ENCODE measurements at places on chromosomes 5 and 9.

DNA sequence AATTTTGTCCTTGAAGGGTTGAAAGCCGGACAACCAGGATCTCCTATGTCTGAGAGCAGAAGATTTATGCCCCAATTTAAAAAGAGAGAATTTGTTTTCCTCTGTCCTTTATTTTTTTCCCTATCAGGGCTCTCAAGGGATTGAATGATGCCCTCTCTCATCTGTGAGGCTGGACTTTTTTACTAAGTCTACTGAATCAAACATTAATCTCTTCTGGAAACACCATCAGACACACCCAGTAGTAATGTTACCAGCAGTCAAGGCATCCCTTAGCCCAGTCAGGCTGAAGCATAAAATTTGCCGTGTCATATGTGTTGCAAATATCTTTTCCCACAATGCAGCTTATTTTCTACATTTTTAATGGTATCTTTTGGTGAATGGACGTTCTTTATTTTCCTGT lies 1497.9 kb downstream of the MAT2B start:
- DNase-seq = no peak

DNA sequence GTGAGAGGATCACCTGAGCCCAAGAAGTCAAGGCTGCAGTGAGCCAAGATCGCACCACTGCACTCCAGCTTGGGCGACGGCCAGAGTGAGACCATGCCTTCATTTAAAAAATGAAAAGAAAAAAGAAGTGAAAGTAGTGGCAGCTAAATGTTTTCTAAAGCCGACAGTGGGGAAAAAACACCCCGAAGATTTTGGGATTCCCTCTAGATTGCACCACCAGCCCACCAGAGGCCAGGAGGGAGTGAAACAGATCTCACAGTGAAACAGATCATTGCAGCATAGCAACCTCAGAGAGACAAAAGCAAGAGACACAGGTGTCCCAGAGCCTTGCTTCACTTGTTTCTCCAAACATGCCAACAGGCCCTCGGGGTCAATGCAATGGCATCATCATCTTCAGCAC lies 156.8 kb downstream of the PAX5 start:
- no peak for DNase-seq

DNA sequence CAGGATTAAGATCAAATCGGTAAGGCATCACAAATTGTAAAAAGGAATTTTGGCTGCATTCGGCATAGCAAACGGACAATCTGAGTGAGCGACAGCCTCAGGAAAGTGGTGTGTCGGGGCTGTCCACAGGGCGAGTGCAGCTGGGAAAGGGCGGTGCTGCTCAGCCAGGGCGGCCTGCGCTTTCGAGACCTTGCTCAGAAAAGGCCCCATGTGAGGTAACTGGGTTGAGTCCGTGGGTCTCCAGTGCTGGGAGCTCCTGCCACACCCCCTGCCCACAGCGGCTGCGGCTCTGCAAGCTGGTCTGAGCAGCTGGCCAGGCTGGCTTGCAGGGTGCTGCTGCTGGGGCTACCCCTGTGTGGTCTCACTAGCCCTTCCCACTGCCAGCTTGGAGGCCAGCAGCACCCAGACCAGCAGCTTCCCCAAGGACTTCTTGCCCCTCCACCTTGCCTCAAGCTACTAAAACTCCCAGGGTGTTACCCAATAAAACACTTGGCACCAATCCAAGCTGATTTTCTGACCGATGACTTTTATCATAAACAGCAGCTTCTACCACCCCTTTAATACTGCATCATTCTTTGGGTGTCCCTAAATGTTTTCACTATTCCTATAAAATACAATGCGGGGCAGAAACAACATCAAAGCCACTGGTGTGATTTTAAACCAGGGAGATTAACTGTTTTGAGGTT lies 6.2 kb downstream of the SURF2 start:
- no peak for DNase-seq

GRCh38 chr5:91277093-91277626 lies 106.0 kb downstream of the ARRDC3 start:
- DNase-seq = no peak

GRCh38 chr5:141636413-141637122 lies at the start of the genes HDAC3 and RELL2:
HDAC3 (minus strand) TSS chr5:141636849; CDS start chr5:141636790, 59 bp downstream.
RELL2 (plus strand) TSS chr5:141636997; CDS start chr5:141638226, 1,229 bp downstream.
- peak; percentile 88 for DNase-seq

DNA sequence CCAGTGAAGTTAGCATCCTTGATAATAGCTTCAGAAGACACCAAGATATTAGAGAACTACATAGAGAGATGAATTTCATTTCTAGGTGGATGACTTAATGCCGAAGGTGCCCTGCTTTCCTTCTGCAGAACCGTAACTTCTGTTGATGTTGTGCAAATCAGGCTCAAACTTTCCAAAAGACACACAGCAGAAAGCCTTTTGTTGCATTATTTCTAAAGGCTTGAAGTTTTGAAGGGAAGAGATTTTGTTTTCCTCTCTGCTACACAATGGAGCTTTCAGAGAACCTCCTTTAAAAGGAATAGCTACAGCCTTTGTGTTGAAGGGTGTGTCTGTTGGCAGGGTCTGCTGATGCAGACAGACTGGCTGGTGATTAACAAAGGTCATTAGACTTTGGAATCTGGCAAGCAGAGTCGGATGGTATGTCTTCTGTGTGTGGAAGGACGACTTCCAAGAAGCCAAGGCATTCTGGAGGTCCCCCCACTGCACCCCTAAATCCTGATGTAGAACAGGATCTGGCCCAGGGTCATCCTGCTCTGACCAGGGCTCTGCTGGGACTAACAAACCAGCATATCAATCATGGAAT lies 57.8 kb downstream of the ZNF462 start:
- no peak for DNase-seq

DNA sequence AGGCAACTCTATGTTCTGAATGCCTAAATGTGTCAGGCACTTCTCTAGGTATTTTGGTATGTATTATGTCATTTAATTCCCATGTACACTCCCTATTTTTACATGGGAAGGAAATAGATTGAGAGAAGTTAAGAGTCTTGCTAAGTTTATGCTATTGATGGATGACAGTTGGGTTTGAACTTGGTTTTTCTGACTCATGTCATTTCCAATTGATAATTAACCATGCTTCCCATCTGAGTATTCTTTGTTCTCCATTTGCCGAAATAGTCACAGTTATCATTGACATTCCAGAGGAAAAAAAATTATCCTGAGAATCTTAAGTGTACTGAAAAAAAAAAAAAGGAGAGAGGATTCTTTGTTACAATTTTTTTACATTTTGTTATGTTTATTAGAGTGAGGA lies 23.1 kb upstream of the DMRTA1 start:
- no peak for DNase-seq

DNA sequence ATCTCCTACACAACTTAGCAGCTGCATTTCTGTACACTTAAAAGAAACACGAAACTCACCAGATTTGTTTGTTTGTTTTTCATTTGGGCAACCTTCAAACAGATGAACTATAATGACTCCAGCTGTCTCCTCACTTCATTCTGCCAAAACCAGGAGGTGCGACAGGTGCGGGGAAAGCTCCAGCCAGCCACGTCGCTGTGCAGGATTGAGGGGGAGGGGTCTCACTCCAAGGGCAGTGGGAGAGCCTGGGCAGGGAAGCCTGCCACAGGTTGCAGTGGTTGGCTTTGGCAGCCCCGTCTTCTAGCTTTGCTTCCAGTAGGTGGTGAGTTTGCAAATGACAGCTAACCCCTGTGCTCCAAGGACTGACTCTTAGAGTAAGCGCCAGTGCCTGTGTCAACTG lies 215.8 kb downstream of the CEMIP2 start:
- DNase-seq = no peak

DNA sequence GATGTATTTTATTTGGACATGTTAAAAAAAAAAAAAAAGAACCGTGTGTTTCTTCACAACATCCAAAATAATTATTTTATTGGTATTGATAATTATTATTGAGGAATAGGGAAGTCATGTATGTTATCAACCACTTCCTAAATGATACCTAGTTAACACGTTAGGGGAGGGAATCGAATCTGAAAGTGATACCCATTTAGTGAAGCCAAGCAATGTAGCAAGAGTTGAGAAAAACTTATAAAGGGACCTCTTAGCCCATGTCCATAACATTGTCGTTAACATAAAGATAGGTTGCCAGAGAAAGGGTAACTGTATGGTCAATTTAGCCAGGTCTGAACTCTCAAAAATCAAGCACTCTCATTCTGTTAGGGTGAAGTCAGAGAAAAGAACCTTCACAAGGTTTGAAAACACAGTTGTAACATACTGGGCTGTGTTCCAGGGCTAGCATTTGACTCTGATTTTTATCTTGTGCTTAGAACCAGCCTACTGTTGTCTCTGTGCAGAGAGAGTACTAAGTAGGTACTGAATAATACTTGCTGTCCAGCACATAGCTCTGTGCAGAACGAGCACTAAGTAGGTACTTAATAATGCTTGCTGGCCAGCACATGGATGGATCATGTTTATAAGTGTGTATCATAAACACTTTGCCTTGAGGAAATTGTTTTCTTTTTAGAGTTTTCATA lies 60.4 kb downstream of the GHR start:
- DNase-seq = no peak

DNA sequence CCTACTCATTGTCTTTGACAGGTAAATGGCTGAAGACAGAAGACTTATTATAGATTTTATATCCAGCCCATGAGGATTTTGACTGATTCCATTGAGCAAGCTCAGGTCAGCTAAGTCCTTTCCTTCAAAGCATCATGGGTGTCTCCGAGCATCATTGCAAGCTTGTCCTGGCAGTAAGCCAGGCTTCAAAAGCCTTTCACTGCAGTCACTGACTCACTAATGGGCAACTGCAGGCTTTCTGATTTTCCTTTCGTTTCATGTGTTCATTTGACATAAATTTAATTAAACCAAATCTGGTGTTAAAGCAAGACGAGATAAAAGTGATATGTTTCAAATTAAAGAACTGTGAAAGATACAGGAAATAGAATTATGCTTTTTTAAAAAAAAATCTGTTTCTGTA lies 426.2 kb downstream of the ANXA1 start:
- DNase-seq = no peak

DNA sequence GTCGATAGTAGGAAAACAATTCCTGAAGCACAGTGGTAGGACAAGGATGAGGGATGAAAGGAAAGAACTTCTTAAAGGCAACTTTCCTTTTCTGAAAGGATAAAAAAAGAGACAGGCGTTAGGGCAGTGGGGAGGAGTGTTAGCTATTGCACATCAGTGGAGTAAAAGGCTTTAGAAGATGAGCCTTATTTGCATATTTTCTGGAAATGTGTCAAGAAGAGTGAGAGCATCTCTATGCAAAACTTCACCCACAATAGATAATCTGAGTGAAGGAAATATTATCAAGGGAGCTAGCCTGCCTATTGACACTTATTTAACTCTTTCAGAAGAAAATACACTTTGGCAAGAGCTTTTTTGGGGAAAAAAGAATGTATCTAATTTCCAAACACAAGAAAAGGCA lies 151.6 kb downstream of the MACIR start:
- no peak for DNase-seq

- no peak for DNase-seq
These were observed 249.8 kb upstream of the ZNF608 start for GRCh38 chr5:124996023-124996763.

- no peak for DNase-seq
These were observed 314.2 kb downstream of the CDK5RAP2 start for GRCh38 chr9:120265791-120266190.

GRCh38 chr9:35795695-35796094 lies 4.3 kb downstream of the NPR2 start:
- DNase-seq = no peak

DNA sequence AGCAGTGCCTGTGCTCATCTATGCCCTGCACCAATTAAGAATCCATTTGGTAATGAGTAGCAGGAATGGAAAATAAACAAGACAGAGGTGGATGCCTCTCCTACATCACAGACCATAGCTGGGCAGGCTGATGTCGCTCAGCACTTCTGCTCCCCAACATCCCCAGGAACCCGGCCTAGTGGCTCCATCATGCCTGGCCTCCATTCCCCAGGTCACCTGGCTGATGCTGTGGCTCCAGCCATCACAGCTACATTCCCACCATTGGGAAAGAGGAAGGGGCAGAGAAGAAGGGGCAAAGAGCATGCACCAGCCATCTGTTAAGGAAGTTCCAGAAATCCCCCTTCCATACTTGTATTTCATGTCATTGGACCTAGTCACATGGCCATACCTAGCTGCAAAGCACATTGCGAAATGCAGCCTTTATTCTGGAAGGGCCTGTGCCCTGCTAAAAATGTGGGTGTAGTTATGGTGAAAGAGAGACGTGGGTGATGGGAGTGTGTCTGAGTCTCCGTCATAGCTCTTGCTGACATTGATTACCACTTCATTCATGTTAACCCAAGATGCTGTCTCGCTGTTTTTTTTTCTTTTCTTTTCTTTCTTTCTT lies 86.1 kb upstream of the ADAMTS2 start:
- no peak for DNase-seq

DNA sequence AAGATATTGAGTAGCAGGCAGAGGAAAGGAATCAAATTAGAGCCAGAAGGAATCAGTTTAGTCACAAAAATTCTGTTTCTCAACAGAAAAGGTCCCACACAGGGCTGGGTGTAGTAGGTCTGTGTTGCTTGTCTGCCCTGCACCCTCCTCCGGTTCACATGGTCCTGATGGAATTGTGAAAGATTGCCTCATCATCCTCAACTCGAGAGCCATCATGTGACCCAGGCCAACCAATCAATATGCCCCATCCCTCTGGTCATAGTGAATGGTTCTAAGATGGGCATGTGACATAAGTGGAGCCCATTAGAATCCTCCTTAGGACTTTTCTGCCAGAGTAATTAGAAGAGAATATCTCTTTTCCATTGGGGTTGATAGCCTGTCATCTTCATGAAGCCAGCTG lies 56.7 kb upstream of the RAD23B start:
- no peak for DNase-seq

GRCh38 chr9:132372177-132373095 lies 17.6 kb upstream of the SETX start:
- DNase-seq = no peak

DNA sequence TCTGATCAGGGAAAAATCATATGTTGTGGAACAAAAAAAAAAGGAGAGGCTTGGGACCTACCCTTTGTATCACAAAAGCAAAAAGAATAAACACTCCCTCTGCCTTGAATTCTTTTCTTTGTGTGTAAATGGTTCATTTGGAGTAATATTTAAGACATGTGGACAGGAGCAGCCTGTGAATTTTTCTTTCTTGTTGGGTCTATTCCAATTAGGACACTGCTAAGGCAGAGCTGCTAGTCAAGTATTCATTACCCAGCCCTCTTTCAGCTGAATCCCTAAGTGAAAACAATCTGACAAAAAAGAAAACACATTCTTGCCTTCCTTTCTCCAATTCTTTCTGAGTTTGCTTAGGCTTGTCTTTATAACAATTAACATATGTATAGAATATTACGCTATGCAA lies 330.0 kb downstream of the EBF1 start:
- DNase-seq = no peak

- DNase-seq = no peak
These were observed 136.0 kb upstream of the ALDH1B1 start for GRCh38 chr9:38256461-38256860.

- no peak for DNase-seq
These were observed 40.1 kb downstream of the ALG2 start for GRCh38 chr9:99181621-99182020.

GRCh38 chr5:104050436-104050835 lies 487.8 kb upstream of the NUDT12 start:
- no peak for DNase-seq

- no peak for DNase-seq
These were observed 61.3 kb upstream of the MTAP start for GRCh38 chr9:21741151-21741550.
